ENCODE measurements at places on chromosomes 11 and 22. TPM values are rescaled to one million over a fixed set of nuclear protein-coding genes. Genes with fewer than 3 reads are reported as not detected.

Gene GRAMD4
- 28.1 TPM for total RNA-seq

Gene BEST1
- total RNA-seq = 0.60 TPM

Gene ST14
- total RNA-seq = under 0.01 TPM

Gene MMP7
- total RNA-seq = not detected

Gene ZNF70
- 3.5 TPM for total RNA-seq

Gene DDIAS
- 1.4 TPM for total RNA-seq

Gene GPHA2
- not detected for total RNA-seq

Gene OR8B4
- not detected for total RNA-seq

Gene PKNOX2
- total RNA-seq = 1.4 TPM

Gene MSANTD2
- total RNA-seq = 6.5 TPM

Gene PATE2
- total RNA-seq = 0.15 TPM

Gene PHETA2
- 11.6 TPM for total RNA-seq

Gene GLB1L3
- not detected for total RNA-seq

Gene ANGPTL5
- total RNA-seq = not detected

Gene SMIM35
- not detected for total RNA-seq

Gene CHADL
- total RNA-seq = 0.12 TPM

Gene GAL3ST3
- 0.38 TPM for total RNA-seq

Gene PLA2G3
- total RNA-seq = not detected

Gene PRPF19
- total RNA-seq = 36.8 TPM

Gene MFRP
- not detected for total RNA-seq

Gene TBC1D22A
- 11.8 TPM for total RNA-seq

Gene SIAE
- 20.1 TPM for total RNA-seq

Gene MUC5B
- total RNA-seq = not detected

Gene INPP5J
- under 0.01 TPM for total RNA-seq

Gene CDHR5
- not detected for total RNA-seq

Gene EFCAB6
- 1.1 TPM for total RNA-seq

Measured in smooth muscle cell of the coronary artery (primary cell).